GF-D8 (cell line): ENCODE measurements at places on chromosomes 12 and 14.
A peak's percentile ranks its signal among the peaks of the same experiment; 100 is the strongest.

DNA sequence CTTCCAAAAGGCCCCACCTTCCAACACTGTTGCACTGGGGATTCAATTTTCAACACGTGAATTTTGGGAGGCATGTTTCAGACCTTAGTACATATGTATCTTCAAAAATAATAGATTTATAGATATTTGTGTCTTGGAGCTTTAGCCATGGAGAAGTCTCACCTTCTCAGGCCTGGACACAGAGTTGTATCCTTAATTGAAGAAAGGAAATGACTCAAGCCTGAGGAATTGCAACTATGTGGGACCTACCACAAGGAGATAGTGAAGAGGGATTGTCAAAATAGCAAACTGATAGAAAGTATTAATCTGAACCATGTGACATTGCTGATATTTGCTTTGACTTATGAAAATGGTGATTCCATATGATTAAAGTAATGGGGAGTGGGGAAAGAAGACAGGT lies 89.8 kb downstream of the ACSS3 start:
- no peak for DNase-seq

DNA sequence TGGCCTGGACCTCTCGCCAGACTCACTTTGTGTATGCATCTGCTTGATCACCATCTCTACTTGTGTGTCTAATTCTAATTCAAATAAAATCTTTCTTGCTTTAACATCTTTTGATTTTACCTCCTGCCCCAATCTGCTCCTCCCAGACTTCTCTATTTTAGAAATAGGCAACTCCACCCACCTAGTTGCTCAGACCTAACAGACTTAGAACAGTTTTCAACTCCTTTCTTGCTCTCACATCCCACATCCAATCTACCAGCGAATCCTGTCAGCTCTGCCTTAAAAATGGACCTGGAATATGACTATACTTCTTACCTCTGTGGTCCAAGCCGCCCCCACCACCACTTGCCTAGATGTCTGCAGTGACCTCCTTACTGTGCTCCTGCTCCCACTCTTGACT lies 18.7 kb downstream of the NRXN3 start:
- DNase-seq = no peak

- DNase-seq = no peak
Observed at GRCh38 chr14:43479596-43480195, 1027.4 kb downstream of the FSCB start.

- no peak for DNase-seq
Observed at GRCh38 chr12:125233319-125233718, 168.1 kb downstream of the AACS start.

- no peak for DNase-seq
Observed at GRCh38 chr12:104387190-104387589, 69.6 kb upstream of the CHST11 start.

DNA sequence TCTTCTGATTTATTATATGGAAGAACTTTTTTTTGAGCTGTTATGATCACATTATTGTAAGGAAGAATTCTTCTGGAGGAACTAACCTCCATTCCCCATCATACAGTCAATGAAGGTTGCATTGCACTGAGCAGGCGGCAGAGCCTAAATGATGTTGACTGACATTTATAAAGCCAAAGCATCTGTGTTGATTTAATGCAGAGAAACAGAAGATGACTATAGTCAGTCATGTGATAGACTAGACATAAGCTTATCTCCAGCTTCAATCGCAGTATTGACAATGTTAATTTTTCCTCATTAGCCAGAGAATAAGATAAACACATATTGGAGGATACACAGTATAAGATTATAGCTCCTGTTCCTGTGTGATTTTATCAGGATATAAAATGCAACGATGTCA lies 82.0 kb downstream of the PRICKLE1 start:
- no peak for DNase-seq

GRCh38 chr12:53299101-53299453 lies 418 bp upstream of the MYG1 start:
- peak; percentile 65 for DNase-seq

- no peak for DNase-seq
Observed at GRCh38 chr12:99253068-99253467, 394.5 kb upstream of the GARIN6 start.

DNA sequence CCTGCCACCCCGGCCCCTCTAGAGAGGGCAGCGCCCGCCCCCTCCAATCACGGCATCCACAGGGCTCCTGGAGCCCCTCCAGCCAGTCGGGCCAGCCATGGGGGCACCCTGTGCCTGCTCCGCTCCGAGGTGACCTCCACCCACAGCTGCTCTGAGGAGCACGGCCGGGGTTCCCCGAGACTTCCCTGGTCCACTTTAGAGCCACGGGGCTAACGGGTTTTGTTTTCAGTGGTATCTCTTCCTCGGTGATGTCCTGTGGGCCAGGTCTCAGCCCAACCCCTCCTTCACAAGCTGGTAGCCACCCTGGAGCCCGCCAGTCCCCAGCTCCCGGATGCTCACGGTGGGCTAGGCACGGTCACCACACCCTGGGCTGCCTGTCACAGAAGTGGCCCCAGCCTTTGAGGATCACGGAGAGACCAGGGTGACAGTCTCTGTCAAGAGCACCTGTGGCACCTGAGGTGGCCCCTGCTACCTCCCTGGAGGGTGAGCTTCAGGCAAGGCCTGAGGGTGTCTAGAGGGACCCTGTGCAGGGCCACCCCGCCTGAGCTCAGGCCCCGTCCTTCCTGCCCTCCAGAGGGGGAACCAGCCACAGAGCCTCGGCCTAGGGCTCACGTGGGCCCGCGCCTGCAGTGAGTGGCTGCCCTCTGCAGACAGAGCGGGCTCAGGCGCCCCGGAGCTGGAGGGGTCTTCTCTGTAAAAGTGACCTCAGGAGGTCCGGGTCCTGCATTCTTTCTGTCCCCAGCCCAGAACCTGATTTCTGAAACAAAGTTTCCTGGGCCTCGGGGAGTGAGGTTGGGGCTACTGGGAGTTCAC lies 146.0 kb upstream of the C14orf180 start:
- DNase-seq = no peak

GRCh38 chr12:27344760-27345159 lies 12.1 kb downstream of the BMAL2 start:
- DNase-seq = no peak

GRCh38 chr14:101634850-101635748 lies 73.8 kb downstream of the DIO3 start:
- DNase-seq = no peak

DNA sequence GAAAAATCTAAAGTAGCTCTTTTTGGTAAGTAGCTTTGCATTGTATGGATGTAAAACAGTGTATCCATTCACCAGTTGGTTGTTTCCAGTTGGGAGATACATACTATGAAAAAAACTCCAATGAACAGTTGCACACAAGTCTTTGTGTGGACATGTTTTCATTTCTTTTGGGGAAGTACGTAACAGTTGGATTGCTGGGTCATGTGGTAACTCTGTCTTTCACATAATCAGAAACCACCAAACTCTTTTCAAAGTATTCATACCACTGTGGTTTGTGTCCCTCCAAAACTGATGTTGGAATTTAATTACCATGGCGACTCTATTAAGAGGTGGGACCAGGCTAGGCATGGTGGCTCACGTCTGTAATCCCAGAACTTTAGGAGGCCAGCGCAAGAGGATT lies 58.9 kb upstream of the RESF1 start:
- DNase-seq = no peak

DNA sequence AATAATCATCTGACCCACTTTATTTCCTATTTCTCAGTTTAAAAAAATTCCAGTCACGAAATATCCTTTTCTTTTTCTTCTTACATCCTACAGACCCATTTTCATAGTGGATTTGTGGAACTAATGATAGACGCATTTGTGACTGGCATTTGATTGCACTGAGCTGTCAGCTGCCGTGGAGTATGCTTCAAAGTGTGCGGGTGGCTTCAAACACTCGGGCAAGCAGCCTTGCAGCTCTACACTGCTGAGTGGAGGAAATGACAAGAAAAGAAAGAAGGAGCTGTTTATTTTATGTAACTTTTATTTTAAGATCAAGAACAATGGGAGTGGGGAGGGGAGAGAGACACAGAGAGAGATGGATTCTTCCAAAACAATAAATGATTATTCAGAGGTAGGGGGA lies 112.8 kb upstream of the NAP1L1 start:
- DNase-seq = no peak

- DNase-seq = no peak
Observed at GRCh38 chr12:118734266-118734665, 247.1 kb upstream of the SRRM4 start.

DNA sequence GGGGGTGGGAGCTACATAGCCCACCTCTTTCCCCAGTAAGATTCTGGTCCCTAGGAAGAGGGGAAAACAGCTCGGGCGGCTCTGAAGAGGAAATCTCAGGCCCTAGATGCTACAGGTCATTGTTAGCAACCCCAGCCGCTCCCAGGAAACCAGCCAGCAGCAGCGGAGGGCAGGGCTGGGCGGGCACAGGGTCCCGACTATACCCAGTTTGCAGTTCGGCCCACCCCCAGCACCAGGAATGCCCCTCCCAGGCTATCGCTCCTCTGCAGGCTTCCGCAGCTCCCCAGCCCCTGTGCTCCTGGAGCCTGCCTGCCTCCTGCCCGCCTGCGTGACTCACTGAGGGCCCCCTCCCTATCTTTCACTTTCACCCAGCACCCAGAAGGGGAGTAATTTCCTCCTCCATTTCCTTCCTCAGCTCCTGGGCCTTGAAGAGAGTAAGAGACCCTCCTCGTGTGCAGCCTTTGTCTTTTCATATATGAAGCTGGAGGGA lies 27.2 kb upstream of the PNMA1 start:
- peak; percentile 89 for DNase-seq

DNA sequence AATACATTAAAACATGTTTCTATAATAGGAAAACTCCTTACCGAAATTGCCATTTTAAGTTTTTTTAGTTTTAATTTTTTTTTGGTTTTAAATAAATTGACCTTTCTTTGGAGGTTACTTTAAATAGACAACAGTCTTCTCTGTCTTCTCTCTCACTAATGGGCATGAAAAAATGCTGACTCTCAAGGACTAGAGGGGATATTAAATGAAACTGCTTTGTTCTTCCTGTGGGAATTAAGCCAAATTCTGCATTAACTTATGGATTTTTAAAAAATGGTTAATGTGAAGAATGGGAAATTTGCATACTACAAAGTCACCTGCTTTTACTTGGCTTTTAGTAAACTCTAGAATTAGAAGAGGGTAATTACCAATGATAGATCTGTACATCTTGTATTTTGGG lies 378.9 kb downstream of the TMTC2 start:
- DNase-seq = no peak

- DNase-seq = no peak
Observed at GRCh38 chr12:6084261-6084968, 40.1 kb downstream of the VWF start.

DNA sequence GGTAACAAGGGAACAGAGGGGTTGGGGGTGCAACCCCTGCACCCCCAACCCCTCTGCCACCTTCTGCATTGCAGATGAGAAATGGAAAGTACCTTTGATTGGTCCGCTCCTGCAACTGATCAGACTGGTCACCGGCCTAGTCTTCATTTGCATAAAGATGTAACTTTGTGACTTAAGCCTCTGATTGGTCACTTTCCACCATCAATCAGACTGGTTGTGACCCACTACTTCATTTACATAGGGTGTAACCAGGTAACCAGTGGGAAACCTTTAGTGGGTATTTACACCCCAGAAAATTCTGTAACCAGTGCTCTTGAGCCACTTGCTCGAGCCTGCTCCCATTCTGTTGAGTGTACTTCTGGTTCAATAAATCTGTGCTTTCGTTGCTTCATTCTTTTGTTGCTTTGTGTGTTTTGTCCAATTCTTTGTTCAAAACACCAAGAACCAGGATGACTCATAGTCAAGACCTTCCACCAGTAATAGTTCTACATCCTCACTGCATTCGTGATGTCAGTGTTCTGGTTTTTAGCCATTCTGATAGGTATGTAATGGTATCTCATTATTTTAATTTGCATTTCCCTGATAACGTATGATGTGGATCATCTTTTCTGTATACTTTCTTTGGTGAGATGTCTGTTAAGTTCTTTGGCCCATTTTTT lies 30.8 kb downstream of the LEMD3 start:
- no peak for DNase-seq

DNA sequence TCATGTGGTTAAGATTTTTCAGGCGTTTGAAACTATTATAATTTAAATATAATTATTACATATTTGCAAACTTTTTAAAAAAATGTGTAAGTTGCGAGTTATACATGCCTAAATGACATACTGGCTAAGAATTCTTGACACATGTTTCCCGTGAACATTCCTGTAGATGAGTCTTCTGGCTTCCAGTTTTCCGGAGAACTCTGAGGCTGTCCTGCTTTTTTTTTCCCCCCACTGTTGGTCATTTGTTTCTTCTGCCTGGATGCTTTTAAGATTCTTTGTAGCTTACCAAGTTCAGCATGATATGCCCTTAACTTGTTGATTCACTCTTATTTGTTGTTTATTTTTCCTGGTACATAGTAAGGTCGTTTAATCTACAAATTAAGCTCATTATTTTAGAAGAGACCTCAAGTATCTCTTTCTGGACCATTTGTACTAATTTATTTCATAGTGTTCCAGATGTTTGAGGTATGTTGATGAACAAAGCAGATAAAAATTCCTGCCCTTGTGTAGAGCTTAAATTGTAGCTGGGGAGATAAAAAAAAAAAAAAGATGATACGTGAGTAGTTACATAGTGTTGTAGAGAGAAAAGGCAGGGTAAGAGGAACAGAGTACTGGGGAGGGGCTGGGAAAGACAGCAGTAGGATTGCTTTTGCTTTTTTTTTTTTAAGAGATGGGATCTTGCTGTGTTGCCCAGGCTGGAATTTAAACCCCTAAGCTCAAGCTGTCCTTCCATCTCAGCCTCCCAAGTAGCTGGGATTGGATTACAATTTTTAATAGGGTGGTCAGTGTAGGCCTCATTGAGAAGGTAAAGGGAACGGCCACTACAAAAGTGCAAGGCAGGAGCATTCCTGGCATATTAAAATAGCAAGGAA lies 32.8 kb downstream of the ARHGAP5 start:
- no peak for DNase-seq

DNA sequence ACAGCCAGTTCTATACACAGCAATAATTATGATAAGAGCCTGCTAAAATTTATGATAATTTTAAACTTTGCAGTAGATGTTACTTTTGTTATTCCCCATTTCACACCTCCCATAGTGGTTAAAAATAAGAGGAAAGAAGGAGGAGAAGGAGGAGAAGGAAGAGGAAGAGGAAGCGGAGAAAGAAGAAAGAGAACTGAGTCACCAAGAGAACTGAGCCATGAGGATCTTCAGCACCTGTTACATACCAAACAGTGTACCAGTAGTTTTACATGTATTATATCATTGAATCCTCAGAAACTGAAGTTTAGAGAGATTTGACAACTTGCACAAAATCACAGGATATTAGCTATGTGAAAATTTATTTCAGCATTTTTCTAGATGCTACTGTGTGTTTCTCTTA lies 3.9 kb downstream of the CD163 start:
- no peak for DNase-seq

DNA sequence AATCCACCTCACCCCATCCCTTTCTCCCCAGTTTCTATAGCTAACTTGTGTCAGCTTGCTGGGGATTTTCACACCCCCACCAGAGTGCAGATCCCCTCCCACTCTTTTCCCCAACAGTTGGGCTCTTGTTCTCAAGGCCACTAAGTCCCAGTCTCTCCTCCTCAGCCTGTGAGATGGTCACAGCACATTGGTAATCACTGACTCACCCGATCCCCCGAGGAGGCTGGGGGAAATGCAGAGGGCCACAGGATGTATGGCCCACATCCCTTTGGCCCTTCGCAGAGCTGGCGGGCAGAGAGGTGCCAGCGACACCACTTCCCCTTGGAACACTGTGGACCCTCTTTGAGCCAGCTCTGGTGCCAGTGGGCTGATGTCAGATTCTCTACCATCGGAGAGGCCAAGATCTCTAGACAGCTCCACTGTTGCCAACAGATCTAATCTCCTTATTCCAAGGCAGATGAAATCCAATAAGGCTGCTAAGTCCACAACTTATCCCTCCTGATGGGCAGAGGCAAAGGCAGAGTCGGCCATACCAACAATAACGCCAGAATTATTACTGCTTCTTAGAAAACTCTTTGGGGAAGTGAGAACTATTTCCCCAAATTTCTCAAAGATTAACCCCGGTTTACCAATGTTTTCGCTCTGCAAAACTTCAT lies 1.6 kb downstream of the FMNL3 start:
- no peak for DNase-seq
